ENCODE measurements at places on chromosomes 1 and 21.

DNA sequence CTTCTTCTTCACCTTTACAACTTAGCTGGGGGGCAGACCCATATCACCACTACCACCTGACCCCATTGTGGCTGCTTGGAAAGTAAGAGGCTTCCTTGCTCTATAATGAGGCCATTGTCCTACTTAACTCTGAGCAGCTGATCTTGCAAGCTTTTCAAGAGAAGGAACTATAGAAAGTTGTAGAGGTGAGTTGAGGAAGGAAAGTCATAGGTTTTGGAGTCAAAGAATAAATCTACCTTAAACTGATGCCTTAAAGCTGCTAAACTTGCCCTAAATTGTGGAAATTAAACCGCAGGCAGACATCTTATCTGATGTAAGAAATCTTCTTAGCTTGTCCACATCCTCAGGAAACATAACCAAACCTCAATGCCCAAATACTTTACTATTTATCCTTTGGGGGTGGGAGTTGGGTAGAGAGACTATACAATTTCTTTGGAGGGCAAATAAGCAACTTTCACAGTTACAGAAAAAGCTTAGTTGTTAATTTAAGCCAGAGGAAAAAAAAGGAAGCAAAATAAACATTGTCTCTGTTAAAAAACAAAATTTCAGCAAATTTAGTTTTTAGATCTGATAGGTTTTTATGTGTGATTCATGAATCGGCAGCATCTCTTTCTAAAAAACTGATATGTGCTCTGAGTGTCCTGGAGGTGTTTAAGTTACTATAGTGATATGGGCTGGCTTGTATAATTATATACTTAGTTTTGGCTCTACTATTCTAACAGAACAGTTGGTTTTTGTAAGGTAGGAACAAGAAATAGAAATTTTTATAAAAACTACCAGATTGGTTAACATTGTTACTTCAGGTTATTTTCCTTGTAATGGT, 4.7 kb downstream of the IL23R start:
- no peak for DNase-seq

DNA sequence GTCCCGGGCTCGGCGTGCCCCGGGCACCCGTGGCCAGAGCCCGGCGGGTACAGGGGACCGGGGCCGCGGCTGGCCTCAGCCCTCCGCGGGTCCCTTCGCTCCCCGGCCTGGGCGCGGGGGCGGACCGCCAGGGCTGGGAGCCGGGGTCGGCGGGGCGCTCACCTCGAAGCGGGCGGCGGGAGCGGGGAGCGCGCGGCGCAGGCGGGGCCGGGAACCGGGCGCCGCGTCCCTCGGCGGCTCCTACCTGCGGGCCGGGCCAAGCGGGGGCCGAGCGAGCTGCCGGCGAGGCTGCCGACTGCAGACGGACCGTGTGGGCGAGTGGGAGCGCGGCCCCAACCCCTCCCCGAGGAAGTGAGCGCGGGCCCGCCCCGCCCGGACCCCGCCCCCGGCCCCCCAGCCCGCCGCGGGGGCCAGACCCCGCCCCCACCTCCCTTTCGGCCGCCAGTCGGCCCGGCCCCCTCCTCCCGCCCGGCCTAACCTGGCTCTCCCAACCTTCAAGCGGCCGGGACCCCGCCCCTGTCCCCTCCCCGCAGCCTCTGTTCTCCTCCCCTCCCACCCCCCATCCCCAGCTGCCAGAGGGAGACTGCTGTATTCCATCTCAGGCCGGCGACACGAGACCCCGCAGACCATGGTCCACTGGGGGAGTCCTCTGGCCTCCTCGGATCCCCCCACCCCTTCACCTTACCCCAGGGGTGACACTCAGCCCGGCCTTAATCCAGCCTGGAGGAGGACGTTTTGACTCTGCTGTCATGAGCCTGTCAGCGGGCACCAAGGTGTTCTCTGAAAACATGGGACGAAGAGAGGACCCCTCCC, at the start of gene FHL3:
Gene FHL3 (minus strand): TSS at position 320 of the 813 bp plus-strand sequence. CDS start 6,102 bp downstream, outside the sequence.
- peak; percentile 90 for DNase-seq

GRCh38 chr21:27171707-27172106, 204.8 kb upstream of the ADAMTS5 start:
- DNase-seq: no peak

DNA sequence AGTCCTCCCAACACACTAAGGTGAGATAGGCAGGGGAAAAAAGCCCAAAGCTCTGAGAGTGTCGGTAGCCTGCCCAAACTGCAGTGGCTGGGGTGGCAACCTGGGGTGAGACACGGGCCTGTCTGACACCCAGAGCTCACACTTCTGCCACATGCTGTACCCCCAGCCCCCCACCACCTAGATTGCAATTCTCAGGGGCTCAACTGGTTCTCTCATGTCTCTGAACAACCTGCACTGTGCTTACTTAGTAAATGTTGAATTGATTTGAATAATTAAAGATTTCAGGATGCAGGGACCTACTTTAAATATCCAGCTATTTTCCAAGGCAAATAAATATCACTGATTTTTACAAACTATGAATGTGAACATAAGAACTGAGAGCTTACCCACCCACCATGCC, 115.5 kb downstream of the EDEM3 start:
- no peak for DNase-seq

- DNase-seq: no peak
Observed at GRCh38 chr1:14326857-14327256, 271.6 kb upstream of the KAZN start.

DNA sequence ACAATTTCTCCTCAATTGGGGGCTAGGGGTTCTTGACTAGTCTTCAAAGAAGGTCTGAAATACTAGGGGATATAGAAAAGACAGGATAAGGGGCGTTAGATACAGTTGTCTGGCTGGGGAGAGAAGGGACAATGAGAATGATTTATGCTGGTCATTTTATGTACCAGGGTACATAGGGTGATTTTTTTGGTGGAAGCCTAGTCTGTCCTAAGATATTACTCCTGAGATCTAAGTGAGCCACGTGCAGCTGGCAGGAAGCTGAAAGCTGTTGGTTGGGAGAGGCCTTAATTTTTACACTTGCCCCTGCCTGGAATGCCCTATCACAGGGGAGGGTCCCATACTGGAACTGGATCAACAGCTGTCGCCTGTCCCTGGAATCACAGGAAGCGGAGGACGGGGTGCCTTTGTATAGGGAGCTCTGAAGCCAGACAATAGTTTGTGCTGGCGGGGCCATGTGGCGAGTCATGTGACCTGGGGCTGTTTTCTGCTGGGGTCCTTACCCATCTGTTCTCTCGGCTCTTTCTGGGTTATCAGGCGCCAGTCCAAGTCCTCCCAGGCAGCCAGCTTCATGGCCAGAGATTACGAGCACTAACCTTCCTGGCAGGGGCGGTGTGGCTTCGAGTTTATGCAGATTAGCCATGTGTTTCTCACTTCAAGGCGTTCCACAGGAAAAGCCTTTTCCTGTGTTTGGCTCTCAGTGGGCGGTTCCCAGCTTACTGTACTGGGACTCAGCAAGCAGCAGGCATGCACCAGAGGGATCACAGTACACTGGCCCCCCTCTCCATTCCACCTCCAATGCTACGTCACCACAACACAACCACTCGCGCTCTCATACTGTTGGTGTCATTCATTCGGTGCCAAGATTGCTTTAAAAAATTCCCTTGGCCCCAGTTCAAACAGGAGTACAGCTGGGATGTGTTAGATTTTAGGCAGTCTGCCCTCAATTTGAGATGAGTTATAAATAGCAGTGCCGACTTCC, 27.5 kb downstream of the ARID1A start:
- DNase-seq: peak; percentile 93

DNA sequence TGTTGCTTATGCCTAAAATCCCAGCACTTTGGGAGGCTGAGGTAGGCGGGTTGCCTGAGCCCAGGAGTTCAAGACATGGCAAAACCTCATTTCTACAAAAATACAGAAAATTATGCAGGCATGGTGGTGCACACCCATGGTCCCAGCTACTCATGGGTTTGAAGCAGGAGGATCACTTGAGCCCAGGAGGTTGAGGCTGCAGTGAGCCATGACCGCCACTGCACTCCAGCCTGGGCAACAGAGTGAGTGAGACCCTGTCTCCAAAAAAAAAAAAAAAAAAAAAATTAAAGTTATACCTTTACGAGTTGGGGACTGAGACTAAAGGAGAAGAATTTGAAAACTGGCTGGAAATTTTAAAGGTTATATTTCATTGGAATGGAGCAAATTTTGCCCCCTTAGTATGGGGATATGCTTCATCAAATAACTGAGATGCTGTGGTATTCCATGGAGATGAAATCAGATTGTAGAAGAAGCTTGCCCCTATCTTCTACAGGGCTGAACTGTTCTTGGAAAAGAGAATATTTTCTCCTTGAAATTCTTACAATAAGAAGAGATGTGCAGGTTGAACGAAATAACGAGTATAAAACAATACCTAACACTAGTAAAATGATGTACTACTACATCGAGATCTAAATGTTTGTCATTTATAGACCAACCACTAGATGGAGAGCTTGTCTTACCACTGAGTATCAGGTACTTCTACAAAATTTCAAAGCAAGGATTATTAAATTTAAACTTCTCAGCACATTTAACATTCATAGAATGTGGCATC, 34.9 kb upstream of the SCYL3 start:
- no peak for DNase-seq

GRCh38 chr1:231779081-231779480, 152.5 kb downstream of the DISC1 start:
- DNase-seq: no peak

GRCh38 chr1:59690171-59690930, 124.4 kb upstream of the HOOK1 start:
- no peak for DNase-seq

GRCh38 chr1:173529106-173529505, 52.0 kb downstream of the PRDX6 start:
- no peak for DNase-seq

DNA sequence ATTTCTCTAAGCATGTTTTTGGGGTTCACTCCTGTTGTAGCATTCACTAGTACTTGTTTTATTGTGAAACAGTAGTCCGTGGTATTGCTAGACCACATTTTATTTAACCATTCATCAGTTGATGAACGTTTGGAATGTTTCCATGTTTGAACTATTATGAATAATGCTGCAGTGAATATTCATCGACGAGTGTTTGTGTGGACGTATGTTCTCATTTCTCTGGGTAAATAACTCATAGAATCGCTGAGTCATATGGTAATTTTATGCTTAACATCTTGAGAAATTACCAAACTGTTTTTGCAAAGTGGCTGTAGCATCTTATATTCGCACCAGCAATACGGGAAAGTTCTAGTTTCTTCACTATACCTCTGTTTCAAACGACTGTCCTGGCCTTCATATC, 28.0 kb upstream of the KAZN start:
- DNase-seq: no peak

DNA sequence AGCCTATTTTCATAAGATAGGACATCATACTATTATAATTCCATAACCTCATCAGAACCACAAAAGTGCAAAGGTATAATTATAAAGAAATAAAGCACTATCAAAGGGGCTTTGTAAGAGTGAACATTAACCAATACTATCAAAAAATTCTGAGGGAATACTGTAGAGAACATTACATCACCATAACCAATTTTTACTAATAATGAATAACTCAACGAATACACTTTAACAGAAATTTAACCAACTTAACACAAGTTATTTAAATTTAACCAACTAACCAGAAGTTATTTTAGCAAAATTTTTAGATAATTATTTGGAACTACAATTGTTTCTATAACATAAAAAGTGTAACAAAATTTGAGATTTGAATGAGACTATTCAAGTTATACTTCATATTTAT, 34.8 kb downstream of the ZSWIM5 start:
- DNase-seq: no peak

GRCh38 chr1:119808972-119809550, 2.2 kb downstream of the REG4 start:
- DNase-seq: peak; percentile 82

- DNase-seq: no peak
Observed at GRCh38 chr21:39527664-39528381, 76.1 kb downstream of the SH3BGR start.

GRCh38 chr1:199007423-199007822, 368.6 kb downstream of the PTPRC start:
- no peak for DNase-seq

- no peak for DNase-seq
Observed at GRCh38 chr1:151843398-151843797, 3.8 kb upstream of the C2CD4D start.

- DNase-seq: peak; percentile 85
Observed at GRCh38 chr1:17630048-17630830, 90.7 kb downstream of the ARHGEF10L start.

DNA sequence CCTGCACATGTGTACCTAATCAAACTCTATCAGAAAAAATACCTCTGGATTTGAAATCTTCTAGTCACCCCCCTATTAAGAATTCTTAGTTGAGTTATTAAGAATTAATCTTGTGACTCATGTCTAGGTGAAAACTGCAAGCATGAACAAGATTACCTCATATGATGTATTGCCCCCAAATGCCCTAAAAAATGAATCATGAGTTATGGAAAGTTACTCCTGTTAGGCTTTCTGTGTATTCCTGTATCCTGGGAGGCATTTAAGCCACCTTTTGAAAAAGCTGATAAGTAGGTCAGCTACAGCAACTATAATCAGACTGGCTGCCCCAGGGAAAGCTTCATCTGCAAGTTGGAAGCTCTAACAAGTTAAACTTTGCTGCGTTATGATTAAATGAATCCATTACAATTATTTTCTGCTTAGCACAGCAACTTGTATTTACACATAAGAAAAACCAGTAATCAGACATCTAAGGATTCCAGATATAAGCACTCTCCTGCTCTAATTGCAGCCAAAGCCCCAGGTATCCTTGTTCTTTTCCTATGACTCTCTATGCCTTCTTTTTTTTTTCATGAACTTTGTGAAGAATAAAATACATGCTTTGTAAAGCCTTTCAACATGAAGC, 147.7 kb downstream of the NTPCR start:
- DNase-seq: no peak

GRCh38 chr1:222157612-222158011, 390.3 kb downstream of the HHIPL2 start:
- DNase-seq: no peak

- no peak for DNase-seq
Observed at GRCh38 chr21:35923971-35924370, 136.4 kb downstream of the SETD4 start.

DNA sequence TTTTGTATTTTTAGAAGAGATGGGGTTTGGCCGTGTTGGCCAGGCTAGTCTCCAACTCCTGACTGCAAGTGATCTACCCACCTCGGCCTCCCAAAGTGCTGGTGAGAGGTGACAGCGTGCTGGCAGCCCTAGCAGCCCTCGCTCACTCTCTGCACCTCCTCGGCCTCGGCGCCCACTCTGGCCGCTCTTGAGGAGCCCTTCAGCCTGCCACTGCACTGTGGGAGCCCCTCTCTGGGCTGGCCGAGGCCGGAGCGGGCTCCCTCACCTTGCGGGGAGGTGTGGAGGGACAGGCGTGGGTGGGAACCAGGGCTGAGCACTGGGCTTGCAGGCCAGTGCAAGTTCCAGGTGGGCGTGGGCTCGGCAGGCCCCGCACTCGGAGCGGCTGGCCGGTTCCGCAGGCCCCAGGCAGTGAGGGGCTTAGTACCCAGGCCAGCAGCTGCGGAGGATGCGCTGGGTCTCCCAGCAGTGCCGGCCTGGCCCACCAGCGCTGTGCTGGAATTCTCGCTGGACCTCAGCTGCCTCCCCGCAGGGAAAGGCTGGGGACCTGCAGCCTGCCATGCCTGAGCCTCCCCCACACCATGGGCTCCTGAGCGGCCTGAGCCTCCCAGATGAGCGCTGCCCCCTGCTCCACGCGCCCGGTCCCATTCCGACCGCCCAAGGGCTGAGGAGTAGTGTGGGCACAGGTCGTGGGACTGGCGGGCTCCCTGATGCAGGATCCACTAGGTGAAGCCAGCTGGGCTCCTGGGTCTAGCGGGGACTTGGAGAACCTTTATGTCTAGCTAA, 3.4 kb upstream of the LBR start:
- peak; percentile 52 for DNase-seq

- DNase-seq: peak; percentile 51
Observed at GRCh38 chr1:2355373-2356261, 35.7 kb downstream of the MORN1 start.

Measured in right cardiac atrium (tissue), 5 donors.